Common myeloid progenitor, CD34-positive (primary cell): ENCODE measurements at places on chromosomes 6 and 20.

GRCh38 chr6:135519348-135519747 lies 21.8 kb upstream of the AHI1 start:
- no peak for DNase-seq

DNA sequence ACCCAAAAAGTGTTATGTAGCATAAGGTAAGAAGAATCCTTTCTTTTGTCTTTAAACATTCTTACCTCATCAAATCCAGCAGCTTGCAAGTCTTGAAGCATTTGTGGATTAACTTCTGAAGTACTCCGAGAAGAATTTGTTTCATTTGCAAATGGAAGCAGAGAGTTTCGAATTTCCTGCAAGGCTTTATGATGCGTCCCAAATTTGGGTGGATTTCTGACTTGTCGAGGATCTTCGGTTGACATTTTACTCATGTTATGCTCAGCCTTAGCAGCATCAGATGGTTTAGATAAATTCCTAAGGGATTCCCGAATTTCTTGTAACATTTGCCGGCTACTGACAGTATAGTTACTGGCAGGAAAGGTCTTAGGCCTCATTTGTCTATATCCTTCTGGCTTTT lies 16.2 kb downstream of the LATS1 start:
- DNase-seq, result no peak

DNA sequence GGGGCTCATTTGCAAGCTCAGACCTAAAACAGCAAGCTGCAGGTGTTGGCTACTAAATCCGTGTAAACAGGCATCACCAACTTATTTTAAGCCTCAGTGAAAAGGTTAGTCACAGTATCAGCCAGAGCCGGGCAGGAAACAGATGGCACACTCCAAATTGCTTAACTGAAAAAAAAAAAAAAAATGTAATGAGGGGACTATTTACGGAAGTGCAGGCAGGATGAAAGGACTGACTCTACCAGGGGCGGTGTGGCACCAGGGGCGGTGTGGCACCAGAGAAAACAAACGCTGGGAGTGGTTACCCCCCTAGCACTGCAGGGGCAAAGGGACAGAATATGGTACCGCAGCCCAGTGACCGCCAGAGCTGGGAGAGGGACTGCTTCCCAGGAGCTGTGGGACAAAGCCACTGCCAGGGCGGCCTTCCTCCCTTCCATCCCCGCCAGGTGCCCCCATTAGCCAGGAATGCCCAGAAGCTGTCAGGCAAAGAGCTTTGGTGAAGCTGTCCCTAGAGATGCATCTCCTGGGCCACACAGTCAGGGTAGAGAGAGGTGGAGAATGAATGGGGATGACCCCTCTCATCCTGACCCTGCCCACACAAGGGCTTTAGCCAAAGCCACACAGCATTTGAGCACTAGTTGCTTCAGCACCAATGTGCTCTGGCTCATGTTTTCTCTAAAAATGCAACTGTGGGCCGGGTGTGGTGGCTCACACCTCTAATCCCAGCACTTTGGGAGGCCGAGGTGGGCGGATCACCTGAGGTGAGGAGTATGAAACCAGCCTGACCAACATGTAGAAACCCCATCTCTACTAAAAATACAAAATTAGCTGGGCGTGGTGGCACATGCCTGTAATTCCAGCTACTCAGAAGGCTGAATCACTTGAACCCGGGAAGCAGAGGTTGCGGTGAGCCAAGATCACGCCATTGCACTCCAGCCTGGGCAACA lies 39.6 kb upstream of the GFOD1 start:
- peak; percentile 98 for DNase-seq

DNA sequence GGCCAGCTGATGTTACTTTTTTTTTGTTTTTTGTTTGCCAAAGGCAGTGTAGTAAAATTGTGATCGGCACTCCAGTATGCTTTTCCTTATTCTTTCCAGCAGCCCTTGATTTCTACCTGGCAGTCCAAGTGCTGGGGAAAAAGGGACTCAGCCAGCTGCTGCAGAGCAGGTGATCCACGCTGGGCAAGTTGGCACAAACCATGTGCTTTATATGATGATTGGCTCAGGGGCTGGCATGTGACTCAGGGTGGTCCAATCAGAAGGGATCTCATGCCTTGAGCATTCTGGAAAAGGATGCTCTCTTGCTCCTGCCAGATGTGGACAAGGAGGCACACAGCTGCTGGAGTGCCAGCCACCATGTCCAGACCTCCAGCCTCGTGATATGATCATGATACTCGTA lies 54.5 kb downstream of the SULF2 start:
- DNase-seq, result no peak

GRCh38 chr6:46799657-46800056 lies 6.5 kb downstream of the MEP1A start:
- DNase-seq, result no peak

GRCh38 chr6:28356666-28357020 lies 6.9 kb downstream of the ZKSCAN3 start:
- no peak for DNase-seq

- no peak for DNase-seq
These were observed 76.9 kb downstream of the NCOA3 start for GRCh38 chr20:47578543-47578942.

DNA sequence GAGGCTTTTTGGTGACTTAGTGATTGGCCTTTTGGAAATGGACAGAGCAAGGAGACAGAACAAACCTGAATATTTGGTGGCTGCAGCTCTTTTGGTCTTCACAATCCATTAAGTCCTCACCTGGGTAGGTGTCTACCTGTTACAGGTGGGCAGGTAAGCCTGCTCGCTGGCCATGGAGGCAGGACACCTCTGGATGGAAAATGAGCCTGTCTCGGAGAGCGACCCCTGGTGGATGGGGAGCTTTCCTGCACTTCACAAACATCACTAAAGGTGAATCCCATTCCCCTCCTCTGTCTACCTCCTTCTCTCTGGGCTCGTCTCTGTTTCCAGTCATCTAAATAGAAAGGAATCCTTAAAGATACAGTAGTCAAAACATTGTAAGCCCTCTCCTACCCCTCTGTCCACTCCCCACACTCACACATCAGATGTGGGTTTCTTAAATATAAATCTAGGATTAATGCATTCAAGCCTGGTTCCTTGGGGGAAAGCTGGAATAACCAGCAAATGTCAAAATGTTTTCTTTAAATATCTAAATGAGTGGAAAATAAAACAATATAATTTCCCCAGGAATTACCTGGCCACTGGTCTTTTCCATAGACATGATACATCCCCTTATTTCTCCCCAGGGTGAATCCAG lies 304.9 kb downstream of the CDH26 start:
- peak; percentile 57 for DNase-seq

- DNase-seq, result no peak
These were observed 286.2 kb downstream of the THBS2 start for GRCh38 chr6:168967281-168967925.

- DNase-seq, result no peak
These were observed 67.1 kb downstream of the TAF4 start for GRCh38 chr20:61998343-61999121.

DNA sequence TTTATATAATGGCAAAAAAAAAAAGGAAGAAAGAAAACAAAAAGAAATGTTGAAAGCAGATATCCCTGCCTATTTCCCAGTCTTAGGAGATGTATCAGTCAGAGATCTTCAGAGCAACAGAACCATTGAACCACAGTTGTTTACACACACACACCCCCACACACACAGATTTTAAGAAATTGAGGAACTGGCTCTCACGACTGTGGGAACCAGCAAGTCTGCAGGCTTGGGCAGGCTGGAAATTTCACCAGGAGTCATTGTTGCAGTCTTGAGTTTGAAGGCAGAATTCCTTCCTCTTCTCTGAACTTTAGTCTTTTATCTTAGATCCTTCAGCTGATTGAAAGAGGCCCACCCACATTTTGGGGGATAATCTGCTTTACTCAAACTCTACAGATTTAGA lies 380.9 kb downstream of the CDKAL1 start:
- DNase-seq, result no peak

GRCh38 chr6:157753291-157753690 lies 69.8 kb upstream of the SNX9 start:
- DNase-seq, result no peak

- DNase-seq, result no peak
These were observed 368.1 kb downstream of the NRN1 start for GRCh38 chr6:5638666-5639065.

DNA sequence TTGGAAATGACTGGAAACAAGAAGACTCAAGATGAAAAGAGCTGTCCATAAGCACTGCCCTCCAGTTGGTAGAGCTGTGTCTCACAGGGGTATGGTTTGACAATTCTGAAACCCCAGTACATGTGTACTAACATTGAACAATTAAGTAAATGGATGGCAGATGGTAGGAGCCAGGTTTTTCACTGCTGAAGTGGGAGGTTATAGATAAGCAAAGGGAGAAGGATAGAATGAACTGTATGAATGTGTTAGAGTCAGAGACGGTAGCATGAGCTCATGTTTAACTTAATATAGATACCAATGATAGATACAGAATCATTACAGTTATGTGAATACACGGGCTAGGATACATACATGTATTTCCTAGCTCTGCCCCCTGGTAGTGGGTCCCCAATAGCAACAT lies 95.0 kb upstream of the SIRPA start:
- DNase-seq, result no peak

DNA sequence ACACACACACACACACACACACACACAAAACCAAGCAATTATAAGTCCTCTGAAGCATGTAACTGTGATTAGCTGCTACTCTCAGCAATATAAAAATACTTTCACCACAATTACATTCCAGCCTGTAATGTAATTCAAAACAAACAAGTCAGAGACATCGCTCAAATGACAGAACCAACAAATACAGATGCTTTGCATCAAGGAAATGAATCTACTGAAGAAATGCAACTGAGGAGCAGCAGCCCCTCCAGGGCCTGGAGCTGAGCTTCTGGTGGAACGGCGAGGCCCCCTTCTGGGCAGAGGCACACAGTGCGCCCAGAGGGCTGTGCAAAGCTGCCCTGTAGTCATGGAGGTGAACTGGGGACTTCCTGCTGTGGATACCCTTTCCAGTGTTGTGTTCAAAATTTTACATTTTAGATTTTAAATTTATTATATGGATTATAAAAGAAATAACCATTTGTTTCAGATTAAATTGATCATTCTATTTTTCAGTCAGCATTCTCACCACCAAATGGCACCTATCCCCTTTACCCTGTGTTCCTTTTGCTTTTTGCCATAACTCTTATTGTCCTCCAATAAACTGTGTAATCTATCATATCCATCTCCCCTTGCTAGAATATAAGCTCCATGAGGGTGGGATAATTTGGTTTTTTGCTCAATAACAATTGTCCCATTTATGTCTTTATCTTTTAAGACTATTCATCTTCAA lies 23.2 kb downstream of the ADAT2 start:
- DNase-seq, result peak; percentile 89

DNA sequence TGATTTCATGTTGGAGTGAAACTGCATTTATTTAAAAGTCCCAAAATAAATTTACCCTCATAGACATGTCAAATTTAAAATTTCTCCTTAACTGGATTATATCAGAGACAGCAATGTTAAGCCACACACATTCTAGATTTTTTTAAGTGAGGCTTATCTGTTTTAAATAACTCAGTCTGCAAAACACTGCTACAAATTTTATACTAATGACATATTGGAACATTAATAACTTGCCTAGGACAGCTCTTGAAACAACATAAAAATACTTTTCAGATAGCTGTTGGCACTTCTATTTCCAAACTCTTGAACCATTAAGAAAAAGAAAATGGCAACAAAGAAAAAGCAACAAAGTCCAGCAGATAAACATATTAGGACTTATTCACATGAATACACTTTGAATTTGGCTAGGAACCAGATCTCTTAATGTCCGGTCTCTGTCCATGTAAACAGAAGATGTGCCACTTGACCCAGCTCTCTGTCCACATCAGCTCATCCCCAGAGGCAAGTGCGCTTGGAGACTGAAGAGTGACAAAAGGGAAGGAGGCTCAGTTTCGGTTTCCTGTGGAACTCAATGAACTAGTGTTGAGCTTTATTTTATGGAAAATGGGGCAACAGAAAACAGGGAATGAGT lies 219.3 kb upstream of the THBS2 start:
- no peak for DNase-seq

DNA sequence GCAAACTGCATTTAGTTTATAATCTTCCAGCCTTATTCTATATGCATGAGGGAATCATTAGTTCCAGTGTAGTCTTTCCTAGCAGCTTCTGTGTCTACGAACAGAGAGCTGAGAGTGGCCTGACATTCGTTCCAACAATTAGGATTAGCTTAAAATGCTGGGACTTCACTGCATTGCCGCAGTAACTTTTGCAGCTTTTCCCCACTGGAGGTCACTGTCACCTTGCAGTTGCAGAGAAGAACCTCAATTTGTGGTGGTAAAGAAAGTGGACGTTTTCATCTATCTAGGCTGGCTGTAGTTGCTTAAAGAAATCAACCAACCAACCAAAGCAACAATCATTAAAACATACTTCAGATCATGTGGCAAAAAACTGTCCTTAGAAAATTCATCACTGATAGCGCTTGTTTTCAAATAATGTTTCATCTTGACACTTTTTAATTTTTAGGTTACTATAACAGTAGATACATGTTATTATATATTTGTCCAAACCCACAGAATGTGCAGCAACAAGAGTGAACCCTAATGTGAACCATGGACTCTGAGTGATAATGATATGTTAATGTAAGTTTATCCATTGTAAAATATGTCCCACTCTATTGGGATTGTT lies 12.2 kb downstream of the MYLK4 start:
- DNase-seq, result peak; percentile 84

GRCh38 chr20:1801929-1802306 lies 93.3 kb upstream of the SIRPA start:
- DNase-seq, result no peak

DNA sequence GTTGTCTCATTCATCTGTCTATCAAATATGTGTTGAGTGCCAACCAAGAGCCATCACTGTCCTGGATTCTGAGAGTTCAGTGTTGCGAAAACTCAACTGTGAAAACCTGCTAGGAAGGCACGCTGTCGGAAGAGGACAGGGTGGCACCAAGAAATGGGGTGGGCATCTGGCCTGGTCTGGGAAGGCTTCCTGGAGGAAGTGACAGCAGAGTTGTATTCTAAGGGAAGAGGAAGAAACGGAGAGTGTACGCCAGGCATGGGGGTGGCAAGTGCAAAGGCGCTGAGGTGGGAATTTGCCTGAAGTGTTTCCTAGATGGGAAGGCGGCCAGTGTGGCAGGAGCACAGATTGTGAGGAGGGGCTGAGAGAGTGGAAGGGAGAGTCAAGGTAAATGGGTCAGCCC lies 91.2 kb downstream of the ANKRD60 start:
- DNase-seq, result no peak

- no peak for DNase-seq
These were observed 16.8 kb downstream of the MYLK4 start for GRCh38 chr6:2733736-2734480.
